ENCODE measurements at places on chromosomes 6 and 20. TPM values are rescaled to one million over a fixed set of nuclear protein-coding genes. Genes with fewer than 3 reads are reported as not detected.

Gene ZNF391
- total RNA-seq, result 0.16 TPM

Gene CASS4
- total RNA-seq, result 0.12 TPM

Gene BPI
- total RNA-seq, result not detected

Gene LTA
- not detected for total RNA-seq

Gene AHI1
- total RNA-seq, result 8.4 TPM

Gene MACROD2
- total RNA-seq, result 0.65 TPM

Gene UBD
- total RNA-seq, result 0.61 TPM

Gene DUSP15
- total RNA-seq, result 1.0 TPM

Gene RAET1E
- 2.8 TPM for total RNA-seq

Gene SCRT2
- total RNA-seq, result not detected

Gene C20orf141
- total RNA-seq, result 0.29 TPM

Gene PKIB
- total RNA-seq, result 0.71 TPM

Gene FANCE
- total RNA-seq, result 3.4 TPM

Gene CLPSL2
- total RNA-seq, result 0.99 TPM

Gene ARMC2
- 2.2 TPM for total RNA-seq

Gene CD93
- not detected for total RNA-seq

Gene MEI4
- not detected for total RNA-seq

Gene ADIG
- total RNA-seq, result not detected

Gene FAM217A
- not detected for total RNA-seq

Gene HMGA1
- total RNA-seq, result 500 TPM

Gene GHRH
- not detected for total RNA-seq

Gene ADGRG6
- total RNA-seq, result 43.1 TPM

Gene KCNB1
- total RNA-seq, result 2.7 TPM

Gene BPIFB1
- 0.06 TPM for total RNA-seq

Gene CAPN11
- 0.06 TPM for total RNA-seq

Gene KCNQ2
- 0.51 TPM for total RNA-seq

Gene ARFGEF3
- total RNA-seq, result 0.51 TPM

Gene ZSCAN23
- total RNA-seq, result not detected

Gene GMPR
- 6.5 TPM for total RNA-seq

Gene TGM3
- 0.08 TPM for total RNA-seq

Gene KHDC1L
- not detected for total RNA-seq

Gene SS18L1
- total RNA-seq, result 9.0 TPM
